ENCODE measurements at places on chromosomes 12 and 14. TPM values are rescaled to one million over a fixed set of nuclear protein-coding genes. Genes with fewer than 3 reads are reported as not detected.

IGF1 gene
- total RNA-seq, result not detected

PMCH gene
- total RNA-seq, result 0.61 TPM

HPD gene
- total RNA-seq, result not detected

C1QL4 gene
- not detected for total RNA-seq

SLC25A47 gene
- not detected for total RNA-seq

PRB2 gene
- not detected for total RNA-seq

GXYLT1 gene
- total RNA-seq, result 18.5 TPM

KRT3 gene
- not detected for total RNA-seq

NOS1 gene
- not detected for total RNA-seq

GLT8D2 gene
- 2.6 TPM for total RNA-seq

ALKBH2 gene
- 13.0 TPM for total RNA-seq

CELA1 gene
- not detected for total RNA-seq

SDR9C7 gene
- not detected for total RNA-seq

FERMT2 gene
- 97.1 TPM for total RNA-seq

RASSF9 gene
- 1.2 TPM for total RNA-seq

AKAP6 gene
- under 0.01 TPM for total RNA-seq
